A375 (cell line): ENCODE measurements at places on chromosomes 4 and X. TPM values are rescaled to one million over a fixed set of nuclear protein-coding genes. Genes with fewer than 3 reads are reported as not detected.

Gene KCTD8
- total RNA-seq = 0.30 and 0.58 TPM in 2 replicates

Gene DBET
- total RNA-seq = not detected in 2 replicates

Gene RNF175
- 0.93 and 1.1 TPM in 2 replicates for total RNA-seq

Gene TRPC5OS
- not detected in 2 replicates for total RNA-seq

Gene RAB39B
- total RNA-seq = 5.3 TPM in 2 replicates

Gene NSD2
- 74.6 and 84.9 TPM in 2 replicates for total RNA-seq

Gene FAAH2
- 0.11 TPM in 1 of 2 replicates, not detected in the other for total RNA-seq

Gene IL13RA2
- total RNA-seq = 350 and 396 TPM in 2 replicates

Gene SSX2B
- total RNA-seq = 24.9 and 31.2 TPM in 2 replicates

Gene FAM156B
- total RNA-seq = 39.3 and 51.9 TPM in 2 replicates

Gene INTS12
- total RNA-seq = 16.9 and 17.8 TPM in 2 replicates

Gene CYLC1
- total RNA-seq = not detected in 2 replicates

Gene ETNPPL
- total RNA-seq = 0.34 TPM in 1 of 2 replicates, not detected in the other
